Activated CD8-positive, alpha-beta T cell treated with anti-CD3 and anti-CD28 coated beads, Interleukin-2, amount 10 ng/mL, durations not matched to agents 7 days and 5 days (primary cell): ENCODE measurements at places on chromosomes 12 and 14.

GRCh38 chr14:26319139-26319864 is 278.5 kb downstream of the NOVA1 start:
- no peak for DNase-seq

DNA sequence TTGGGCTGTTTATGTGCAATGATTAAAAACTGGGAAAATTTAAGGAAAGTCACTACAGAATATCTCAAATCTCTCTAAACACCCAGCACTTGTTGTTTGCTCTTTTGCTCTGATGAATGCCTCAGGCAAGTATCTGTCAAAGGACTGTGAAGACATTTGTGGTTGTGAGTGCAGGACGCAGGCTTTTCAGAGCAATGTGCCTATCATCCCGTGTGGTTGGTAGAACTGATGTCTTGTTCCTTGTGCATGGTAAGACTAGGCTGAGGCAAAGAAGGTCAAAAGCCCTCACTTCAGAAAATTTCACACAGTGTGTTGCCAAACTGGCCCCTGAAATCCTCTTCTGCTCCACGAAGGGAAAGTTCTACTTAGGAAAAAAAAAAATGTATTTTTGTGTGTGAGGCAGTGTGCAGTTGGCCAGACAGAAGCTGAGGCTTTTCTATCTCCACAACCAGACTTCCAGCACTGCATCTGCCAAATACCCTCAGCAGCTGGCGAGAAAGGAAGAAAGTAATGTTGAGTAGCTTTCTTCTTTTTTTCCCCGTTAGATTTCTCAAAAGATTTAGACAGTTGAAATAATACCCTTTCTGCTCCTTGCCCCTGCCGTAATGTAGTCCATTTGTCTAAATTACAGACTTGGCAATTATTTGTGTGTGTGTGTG is 1103.1 kb downstream of the VRK1 start:
- no peak for DNase-seq

- DNase-seq = peak; percentile 43
Measured at GRCh38 chr14:61326847-61327246, 5.5 kb downstream of the PRKCH start.

DNA sequence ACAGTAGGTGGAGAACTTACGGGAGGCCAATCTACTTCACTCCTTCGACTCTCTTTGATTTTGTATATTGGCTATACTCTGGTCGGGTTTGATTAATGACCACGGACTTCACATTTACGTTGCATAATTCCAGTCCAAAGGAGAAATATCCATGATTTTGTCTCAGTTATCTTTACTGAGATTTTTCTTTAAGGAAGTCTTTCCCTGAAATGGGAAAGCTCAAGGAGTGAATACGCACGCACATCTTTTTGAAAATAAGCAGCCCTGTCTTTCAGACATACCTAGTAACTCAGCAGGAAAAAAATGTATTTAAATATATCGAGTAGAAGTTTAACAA is 5.7 kb upstream of the ALX1 start:
- DNase-seq = no peak

DNA sequence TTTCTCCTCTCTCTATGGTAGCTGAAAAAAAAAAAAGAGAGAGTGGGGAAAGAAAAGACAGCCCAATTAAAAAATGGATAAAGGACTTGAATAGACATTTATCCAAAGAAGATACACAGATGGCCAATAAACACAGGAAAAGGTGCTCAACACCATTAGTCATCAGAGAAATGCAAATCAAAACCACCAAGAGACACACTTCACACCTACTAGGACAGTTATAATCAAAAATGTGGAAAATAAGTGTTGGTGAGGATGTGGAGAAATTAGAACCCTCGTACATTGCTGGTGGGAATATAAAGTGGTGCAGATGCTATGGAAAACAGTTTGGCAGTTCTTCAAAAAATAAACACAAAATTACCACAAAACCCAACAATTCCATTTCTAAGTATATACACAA is 172.4 kb upstream of the GRIN2B start:
- DNase-seq = no peak

DNA sequence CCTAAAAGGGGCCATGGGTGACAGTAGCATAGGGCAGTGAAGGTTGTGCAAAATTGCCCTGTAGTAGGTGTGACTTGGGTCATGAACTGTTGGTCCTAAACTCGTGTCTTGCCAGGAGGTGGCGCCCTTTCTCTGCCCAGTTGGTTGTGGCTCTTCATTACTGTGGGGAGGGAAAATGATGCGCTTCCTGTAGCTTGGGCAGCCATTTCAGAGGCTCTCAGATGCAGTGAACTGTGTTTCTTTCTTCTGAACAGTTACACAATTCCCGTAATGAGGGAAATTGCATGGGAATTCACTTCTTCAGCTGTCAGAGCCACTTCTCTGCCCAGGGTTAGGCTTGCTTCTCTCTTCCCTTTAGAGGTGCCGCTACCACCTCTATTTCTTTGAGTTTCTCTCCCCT is 148.1 kb upstream of the NRXN3 start:
- peak; percentile 77 for DNase-seq

DNA sequence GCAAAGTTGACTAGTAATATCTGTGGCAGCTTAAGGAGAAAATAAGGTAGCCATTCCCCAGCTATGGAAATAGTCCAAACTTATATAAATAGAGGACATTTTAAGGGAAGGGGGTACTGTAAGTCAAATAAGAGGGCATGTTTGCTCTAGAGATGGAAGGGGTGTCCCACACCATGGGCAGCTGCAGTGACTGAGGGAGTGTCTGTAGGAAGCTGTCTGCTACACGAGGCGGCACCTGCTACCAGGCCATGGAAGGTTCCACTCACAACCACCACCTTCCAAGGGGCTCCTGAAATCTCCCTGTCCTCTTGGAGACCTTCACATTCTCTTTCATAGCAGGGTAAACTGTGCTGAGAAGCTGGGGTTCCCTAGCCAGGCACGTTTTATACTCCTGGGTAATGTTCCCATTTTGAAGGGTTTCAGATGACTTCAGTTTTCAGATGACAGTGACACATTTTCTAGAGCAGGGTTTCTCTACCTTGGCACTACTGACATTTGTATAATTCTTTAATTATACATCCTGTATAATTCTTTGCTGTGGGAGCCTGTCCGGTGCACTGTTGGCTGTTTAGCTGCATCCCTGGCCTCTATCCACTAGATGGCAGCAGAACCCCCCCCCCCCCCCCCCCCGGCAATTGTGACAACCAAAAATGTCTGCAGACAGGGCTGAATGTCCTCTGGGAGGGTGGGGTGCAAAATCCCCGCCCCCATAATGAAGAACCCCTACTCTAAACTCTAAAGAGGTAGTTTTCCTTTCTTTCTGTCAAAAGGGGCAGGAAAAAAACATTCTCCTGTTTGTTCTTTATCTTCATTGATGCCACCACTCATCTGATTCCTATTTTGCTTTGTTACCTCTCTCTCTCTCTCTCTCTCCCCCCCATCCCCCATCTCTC is 11.6 kb upstream of the SMCO2 start:
- DNase-seq = peak; percentile 52

- no peak for DNase-seq
Measured at GRCh38 chr14:100820957-100821356, 5.0 kb upstream of the MEG3 start.

DNA sequence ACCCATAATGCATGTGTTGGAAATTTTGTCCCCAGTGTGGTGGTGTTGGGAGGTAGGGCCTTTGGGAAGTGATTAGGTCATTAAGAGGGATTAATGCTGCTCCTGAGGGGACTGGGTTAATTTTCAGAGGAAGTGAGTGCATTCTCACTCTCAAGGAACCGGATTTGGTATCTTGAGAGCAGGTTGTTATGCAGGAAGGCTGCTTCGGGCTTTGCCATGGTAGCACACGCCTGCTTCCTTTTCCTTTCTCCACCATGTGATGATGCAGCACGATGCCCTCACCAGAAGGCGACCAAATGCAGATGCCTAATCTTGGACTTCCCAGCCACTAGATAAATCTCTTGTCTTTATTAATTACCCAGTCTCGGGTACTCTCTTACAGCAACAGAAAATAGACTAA is 257.1 kb downstream of the SSPN start:
- no peak for DNase-seq

DNA sequence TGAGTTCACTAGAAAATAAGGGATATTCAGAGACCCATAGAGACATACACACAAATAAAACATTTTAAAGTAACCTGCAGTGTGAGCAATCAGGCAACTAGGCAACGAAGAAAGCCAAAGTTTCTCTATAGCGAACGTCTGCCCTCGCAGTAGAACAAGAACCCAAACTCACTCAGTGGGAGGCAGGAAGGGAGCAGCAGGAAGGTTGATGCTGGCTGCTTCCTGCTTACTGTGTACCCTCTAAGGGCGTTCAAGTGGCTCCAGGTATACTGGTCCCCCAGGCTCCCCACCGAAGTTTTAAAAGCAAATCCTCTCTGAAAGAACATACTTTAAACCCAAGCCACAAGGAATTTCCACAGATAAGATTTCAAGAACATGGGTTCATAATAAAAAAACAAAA is 249.3 kb downstream of the FOXN3 start:
- no peak for DNase-seq

DNA sequence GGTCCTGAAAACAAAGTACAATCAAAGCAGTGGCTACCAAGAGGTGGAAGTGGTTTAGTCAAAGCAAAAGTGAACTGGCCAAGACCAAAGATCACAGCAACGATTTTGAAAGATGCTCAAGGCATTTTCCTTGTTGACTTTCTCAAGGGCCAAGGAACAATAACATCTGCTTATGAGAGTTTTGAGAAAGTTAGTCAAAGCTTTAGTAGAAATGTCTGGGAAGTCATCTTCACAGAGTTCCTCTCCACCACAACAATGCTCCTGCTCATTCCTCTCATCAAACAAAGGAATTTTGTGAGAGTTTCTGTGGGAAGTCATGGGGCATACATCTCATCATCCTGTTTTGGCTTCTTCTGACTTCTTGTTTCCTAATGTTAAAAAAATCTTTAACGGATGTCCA is 80.1 kb downstream of the PLEKHA5 start:
- no peak for DNase-seq

GRCh38 chr12:65741656-65742017 is 82.6 kb upstream of the HMGA2 start:
- peak; percentile 29 for DNase-seq

- no peak for DNase-seq
Measured at GRCh38 chr14:103204852-103205540, 81.7 kb downstream of the TNFAIP2 start.

- DNase-seq = no peak
Measured at GRCh38 chr12:113837528-113838296, 128.4 kb downstream of the RBM19 start.

DNA sequence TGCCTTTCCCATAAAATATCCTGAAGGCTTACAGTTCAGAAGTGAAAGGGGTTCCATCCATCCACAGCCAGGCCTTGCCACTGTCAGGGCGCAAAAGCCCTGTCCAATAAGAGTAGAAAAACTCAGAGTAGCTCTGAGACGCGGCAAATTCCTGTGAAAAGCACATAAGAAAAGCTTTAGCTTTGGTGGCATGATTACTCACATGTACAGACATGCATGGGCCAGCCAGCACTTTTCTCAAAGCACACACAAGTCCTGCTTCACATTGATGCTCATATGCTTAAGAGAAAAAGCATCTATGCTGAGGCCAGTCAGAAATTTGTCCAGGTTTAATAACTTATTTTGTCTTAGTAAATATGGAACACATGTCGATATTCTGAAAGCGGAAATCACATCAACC is 25.5 kb downstream of the CLEC1A start:
- DNase-seq = no peak

- DNase-seq = no peak
Measured at GRCh38 chr14:77161011-77161410, 19.4 kb upstream of the ZDHHC22 start.

DNA sequence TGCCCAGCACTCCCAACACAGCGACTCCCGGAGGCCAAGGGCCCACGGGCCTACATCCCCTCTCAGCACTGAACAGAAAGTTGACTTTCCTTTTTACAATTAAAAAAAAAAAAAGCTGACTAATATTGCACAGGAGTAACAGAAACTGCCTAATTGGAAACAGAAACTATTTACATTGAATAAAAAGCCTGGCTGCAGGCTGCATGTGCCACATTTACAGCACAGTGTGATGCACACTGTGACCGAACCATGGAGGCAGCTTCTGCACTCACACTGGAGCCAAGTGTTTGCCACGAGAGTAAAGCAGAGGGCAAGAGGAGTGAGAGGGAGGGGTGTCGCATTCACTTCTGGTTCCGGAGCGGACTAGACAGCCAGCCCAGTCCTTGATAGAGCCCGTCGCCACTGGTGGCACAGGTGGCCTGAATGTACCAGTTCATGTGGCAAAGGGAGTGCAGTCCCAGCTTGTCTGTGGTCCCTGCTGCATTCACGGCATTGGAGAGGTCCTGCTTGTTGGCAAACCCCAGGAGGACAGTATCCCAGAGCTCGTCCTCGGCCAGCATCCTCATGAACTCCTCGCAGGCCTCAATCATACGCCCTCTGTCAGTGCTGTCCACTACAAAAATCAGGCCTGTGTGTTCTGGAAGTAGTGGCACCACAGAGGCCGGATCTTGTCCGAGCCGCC is 59.2 kb downstream of the SPPL3 start:
- DNase-seq = no peak

DNA sequence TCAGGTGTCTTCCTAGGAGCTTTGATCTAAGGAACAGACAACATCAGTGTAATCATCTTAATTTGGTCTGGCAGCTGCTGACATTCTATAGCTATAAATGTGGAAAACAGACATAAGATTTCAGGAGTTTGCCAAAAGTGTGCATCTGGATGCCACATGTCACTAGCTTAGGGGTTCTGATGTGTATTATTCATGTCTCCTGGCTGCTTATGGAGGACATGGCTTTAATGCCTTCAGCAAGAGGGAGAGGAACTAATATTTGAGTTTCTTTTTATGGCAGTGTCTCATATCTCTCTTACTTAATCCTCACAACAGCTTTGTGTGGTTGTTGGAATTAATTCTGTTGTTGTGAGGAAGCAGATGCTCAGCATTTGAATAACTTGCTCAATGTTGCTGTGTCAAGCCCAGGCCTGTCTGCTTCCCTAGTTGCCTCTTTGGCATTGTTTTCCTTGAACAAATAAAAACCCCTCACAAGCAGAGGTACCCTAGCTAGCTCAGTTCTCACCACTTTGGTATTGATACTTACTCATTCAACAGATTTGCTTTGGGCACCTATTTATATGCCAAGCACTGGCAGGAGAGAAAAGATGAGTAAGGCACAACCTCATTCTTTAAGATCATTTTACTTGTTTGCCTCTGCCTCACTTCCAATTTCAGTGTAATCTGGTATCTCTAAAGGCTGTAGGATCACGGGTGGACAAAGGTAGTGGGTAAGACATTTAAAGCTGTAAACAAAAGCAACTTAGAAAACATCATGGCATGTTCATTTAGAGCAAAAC is 39.8 kb upstream of the EID3 start:
- DNase-seq = no peak

DNA sequence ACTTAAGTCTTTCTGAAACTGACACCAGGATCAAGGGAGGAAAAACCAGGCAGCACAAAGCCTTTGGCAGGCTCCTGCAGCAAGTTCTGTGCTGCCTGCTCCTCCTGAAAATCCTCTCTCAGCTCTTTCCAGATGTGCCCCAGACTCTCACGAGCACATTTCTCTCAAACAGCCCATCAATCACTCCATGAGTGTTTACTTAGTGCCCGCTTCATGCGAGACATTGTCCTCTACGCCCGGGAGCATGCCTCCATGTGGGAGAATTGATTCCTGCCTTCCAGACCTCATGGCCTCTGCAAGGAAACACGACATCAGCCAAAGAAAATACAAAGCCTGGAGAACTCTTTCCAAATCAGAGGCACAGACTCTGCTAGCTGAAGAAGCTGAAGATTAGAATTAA is 46.5 kb upstream of the TSPAN11 start:
- DNase-seq = no peak
